ENCODE measurements at places on chromosomes 2 and 18.

DNA sequence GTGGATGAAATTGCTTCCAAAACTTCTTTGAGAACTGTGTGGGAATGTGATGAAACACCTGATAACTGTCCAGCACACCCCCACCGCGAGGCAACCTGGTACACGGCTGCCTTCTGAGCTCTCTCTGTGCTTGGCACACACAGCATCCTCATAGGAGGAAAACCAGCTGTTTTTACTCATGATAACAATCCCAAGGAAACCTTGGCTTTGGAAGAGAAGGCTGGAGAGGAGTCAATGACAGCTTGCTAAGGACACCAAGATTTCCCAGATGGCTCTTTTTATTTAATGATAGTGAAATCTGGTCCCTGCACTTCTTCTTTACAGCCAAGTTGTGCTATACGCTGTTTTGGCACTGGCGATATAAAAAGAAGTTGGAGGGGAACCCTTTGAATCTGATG is 232.5 kb upstream of the FN1 start:
- peaks cover 4% of the 10 kb centered on the region for H3K4me1 ChIP-seq
- H3K27me3 ChIP-seq: no peaks in the 10 kb centered on the region
- H3K36me3 ChIP-seq: no peaks in the 10 kb centered on the region
- no peak overlapping the region for H3K27ac ChIP-seq

- no peaks in the 10 kb centered on the region for H3K36me3 ChIP-seq
- H3K27ac ChIP-seq: no peak overlapping the region
- no peaks in the 10 kb centered on the region for H3K27me3 ChIP-seq
- no peak for DNase-seq
- H3K4me3 ChIP-seq: no peak overlapping the region
- H3K4me1 ChIP-seq: no peaks in the 10 kb centered on the region
Observed at GRCh38 chr2:123670286-123670685, 354.8 kb upstream of the CNTNAP5 start.

DNA sequence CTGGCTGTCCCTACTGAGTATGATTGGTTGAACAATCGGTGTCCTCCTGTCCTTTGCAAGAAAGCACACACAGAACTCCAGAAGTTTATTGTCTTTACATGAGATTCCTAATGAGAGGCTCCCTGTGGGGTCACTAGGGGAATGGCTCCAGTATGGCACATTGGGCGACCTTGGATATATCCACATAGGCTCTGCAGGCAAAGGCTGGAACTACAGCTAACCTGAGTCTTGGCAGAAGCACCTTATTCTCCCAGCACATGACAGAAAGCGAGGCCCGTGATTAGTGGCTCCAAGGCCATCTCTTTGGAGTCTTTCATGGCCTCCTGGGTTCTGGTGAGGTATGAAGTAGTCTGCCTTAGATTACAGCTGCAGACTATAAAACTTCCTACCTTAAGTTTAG is 49.0 kb downstream of the ZDBF2 start:
- DNase-seq: no peak
- H3K4me3 ChIP-seq: no peak overlapping the region

- no peaks in the 10 kb centered on the region for H3K27me3 ChIP-seq
- no peak for DNase-seq
- H3K4me3 ChIP-seq: no peak overlapping the region
- no peaks in the 10 kb centered on the region for H3K4me1 ChIP-seq
- peak overlapping the region; percentile 43 for H3K27ac ChIP-seq
- no peaks in the 10 kb centered on the region for H3K36me3 ChIP-seq
Observed at GRCh38 chr2:74292751-74293150, 50.5 kb downstream of the SLC4A5 start.

DNA sequence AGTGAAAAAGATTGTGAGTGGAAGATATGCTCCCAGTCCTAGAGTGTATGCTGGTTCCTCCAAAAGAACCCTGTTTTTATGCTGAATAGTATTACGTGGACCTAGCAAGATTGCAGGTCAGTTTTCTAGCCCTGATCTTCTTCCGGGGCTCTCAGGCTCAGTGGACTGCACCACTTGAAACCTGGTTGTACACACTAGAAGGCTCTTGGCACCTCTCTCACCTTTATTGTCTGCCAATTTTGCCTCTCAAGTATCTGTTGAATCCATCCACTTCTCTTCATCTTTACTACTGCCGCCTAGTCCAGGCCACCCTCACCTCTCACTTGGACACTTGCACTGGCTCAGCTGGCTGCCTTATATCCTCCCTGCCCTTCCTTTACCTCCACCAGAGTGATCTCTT is 16.8 kb downstream of the TTC39C start:
- peaks cover 11% of the 10 kb centered on the region for H3K4me1 ChIP-seq
- H3K27me3 ChIP-seq: no peaks in the 10 kb centered on the region
- DNase-seq: no peak
- H3K36me3 ChIP-seq: no peaks in the 10 kb centered on the region

DNA sequence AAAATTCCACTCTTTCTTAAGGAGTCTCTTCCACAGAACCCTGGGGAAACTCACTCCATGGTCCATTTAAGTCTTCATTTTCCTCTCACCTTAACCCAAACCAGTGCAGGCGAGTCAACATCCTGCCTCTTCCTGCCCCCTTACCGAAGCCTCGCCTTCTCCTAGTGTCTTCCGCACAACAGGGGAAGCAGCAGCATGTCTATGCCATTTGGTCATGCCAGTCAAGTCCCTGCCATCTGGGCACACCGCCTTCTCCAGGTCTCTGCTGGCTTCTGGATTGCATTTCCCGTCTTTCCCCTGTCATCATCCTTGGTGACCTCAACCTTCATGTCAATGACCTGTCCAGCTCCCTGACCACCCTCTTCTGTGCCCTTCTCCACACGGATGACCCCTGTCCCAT is 77.3 kb upstream of the FZD7 start:
- peak overlapping the region; percentile 75 for H3K27ac ChIP-seq
- no peaks in the 10 kb centered on the region for H3K4me1 ChIP-seq
- H3K27me3 ChIP-seq: no peaks in the 10 kb centered on the region
- no peak for DNase-seq

DNA sequence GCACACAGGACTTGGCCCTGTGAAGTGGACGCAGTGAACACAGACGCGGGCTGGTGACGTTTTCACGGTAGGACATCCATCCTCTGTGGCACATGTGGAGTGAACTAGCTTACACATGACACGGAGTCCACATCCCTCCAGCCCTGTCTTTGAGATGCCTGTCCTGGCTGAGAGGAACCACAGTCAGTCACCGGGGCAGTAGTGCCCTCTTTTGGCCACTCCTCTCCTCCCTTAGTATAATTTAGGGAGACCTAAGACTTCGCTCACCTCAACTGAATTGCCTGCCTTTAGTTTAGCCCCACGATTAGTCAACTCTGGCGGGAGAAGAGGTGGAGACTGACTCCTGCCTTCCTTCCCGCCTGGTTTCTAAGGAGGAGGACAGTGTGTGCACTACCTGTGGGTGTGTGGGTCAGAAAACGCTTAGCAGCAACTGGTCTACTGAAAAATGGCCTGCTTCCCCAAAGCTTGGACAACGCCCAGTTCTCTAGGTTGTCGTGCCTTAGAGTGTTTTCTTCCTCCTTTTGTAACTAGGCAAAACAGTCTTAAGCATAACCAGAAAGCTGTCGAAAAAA is 70.6 kb downstream of the MBP start:
- H3K27me3 ChIP-seq: no peaks in the 10 kb centered on the region
- no peak overlapping the region for H3K4me3 ChIP-seq
- H3K4me1 ChIP-seq: peaks cover 34% of the 10 kb centered on the region
- no peaks in the 10 kb centered on the region for H3K36me3 ChIP-seq
- H3K27ac ChIP-seq: peak overlapping the region; percentile 69

DNA sequence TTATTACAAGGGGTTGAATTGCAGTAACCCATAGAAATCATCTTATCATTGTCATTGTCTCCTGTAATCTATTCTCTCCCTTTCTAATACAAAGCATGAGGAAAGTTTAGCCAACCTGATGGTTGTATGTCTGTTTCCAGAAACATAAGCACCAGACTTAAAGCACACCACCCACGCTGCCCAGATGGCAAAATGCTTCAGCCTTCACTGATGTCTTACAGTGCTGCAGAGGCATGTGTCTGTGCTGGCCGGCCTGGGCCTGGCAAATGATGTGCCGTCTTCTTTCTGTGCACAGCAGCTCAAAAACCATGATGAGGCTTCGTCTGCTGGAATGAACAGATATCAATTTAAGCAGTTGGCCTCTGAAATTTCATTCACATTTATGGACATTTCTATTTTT is 443.0 kb upstream of the RGPD4 start:
- no peaks in the 10 kb centered on the region for H3K36me3 ChIP-seq
- H3K27ac ChIP-seq: no peak overlapping the region
- H3K27me3 ChIP-seq: no peaks in the 10 kb centered on the region
- no peak for DNase-seq

- DNase-seq: no peak
- no peak overlapping the region for H3K4me3 ChIP-seq
- no peaks in the 10 kb centered on the region for H3K36me3 ChIP-seq
- no peaks in the 10 kb centered on the region for H3K4me1 ChIP-seq
- H3K27ac ChIP-seq: no peak overlapping the region
Observed at GRCh38 chr2:46837112-46837454, 78.5 kb downstream of the MCFD2 start.

DNA sequence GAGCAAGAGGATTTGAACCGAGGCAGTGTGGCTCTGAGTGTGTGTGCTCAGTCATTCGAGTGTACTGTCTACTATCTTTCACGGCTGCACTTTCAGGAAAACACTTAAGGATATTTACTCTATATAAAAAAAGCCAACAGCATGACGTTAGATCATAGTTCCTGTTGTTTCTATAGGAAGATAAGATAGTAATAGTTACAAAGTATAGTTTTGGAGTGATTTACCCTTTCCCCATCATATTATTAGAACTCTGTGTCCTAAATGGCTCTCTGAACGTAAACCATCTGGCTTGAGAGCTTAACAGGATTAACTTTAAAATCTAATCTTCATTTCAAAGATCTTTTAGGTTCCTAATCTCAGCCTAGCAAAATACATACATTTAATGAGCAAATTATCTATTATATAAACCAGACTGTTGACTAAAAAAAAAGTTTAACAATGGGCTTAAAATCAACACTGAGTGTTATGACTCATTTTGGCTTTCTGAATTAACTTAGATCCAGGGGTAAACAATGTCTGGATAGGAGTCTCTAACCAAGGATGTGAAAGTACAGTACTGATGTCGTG is 150.3 kb upstream of the DNMT3A start:
- no peak overlapping the region for H3K27ac ChIP-seq
- no peaks in the 10 kb centered on the region for H3K36me3 ChIP-seq
- no peaks in the 10 kb centered on the region for H3K27me3 ChIP-seq
- no peak overlapping the region for H3K4me3 ChIP-seq
- DNase-seq: no peak

- no peaks in the 10 kb centered on the region for H3K4me1 ChIP-seq
- no peak overlapping the region for H3K4me3 ChIP-seq
- H3K27me3 ChIP-seq: no peaks in the 10 kb centered on the region
- no peak for DNase-seq
- H3K36me3 ChIP-seq: peaks cover 3% of the 10 kb centered on the region
- no peak overlapping the region for H3K27ac ChIP-seq
Observed at GRCh38 chr2:159651884-159652283, 35.5 kb upstream of the BAZ2B start.

DNA sequence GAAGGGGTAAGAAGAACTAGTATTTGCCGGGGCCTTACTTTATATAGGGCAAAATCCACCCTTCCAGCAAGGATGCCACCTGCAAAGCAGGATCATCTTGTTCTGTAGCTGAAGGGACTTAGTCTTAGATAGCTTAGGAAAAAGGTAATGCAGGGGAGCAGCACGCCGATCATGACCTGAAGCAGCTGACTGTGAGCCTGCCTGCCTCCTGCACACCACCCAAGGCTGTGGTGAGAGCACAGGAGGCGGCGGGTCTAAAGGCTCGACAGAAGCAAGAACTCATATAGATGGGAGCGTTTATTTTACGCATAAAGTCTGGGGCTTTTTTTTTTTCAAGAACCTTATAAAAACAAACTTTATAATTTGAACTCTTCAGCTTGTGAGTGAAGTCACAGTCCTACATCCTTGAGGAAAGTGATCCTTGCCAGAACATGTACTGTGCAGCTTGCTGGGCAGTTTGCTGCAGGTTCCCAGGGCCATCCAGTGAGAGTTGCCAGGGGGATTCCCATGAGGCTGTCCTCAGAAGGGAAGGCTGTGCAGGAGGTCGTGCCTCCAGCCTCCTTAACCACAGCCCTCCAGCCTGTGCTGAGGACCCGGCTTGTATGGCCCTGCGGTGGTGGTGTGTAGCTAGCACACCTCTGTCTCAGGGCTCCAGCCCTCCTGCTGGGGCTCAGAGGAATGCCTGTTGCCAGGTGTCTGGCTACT is 92.1 kb downstream of the RNF144A start:
- DNase-seq: no peak
- H3K27ac ChIP-seq: peak overlapping the region; percentile 86
- H3K4me3 ChIP-seq: no peak overlapping the region
- H3K36me3 ChIP-seq: no peaks in the 10 kb centered on the region
- no peaks in the 10 kb centered on the region for H3K27me3 ChIP-seq

DNA sequence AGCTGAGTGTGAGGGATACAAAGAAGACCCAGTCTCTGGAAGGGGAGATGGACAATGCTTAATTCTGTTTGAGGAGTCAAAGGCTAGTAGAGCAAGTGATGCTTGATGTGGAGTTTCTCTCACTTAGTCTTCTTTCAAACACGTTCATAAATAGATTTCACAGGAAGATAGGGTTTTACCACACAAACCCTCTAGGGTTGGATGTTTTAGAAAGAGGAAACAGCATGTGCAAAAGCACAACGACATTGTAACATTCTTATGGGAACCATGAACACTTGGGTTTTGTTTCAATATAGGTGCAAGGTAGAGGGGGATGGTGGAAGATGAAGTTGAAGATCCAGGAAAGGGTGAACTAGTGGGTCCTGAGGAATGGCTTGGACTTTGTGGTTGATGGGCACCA is 10.8 kb upstream of the EFEMP1 start:
- no peak overlapping the region for H3K27ac ChIP-seq
- H3K4me3 ChIP-seq: no peak overlapping the region
- H3K27me3 ChIP-seq: no peaks in the 10 kb centered on the region
- no peaks in the 10 kb centered on the region for H3K4me1 ChIP-seq
- DNase-seq: no peak
- no peaks in the 10 kb centered on the region for H3K36me3 ChIP-seq

DNA sequence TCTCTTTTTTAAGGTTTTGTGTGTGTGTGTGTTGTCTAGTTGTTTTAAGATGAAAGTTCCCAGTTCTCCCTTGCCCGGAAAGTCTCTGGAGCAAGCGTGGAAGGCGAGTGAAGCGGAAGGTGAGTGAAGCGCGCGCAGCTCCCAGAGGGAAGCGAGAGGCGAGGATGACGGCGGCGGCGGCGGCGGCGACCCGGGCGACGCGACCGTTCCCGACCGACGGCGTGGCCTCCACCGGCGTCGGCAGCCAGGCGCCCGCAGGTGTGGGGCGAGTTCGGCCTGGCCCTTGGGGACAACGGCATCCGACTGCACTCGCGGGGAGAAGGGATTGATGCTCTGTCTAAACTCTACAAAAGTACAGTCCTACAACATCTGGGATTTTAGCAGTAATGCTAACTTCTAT is 321.9 kb downstream of the CELF4 start:
- H3K36me3 ChIP-seq: no peaks in the 10 kb centered on the region
- peaks cover 9% of the 10 kb centered on the region for H3K27me3 ChIP-seq
- H3K27ac ChIP-seq: no peak overlapping the region
- no peak for DNase-seq
- no peaks in the 10 kb centered on the region for H3K4me1 ChIP-seq

- H3K27ac ChIP-seq: no peak overlapping the region
- H3K4me3 ChIP-seq: no peak overlapping the region
- no peaks in the 10 kb centered on the region for H3K36me3 ChIP-seq
- DNase-seq: no peak
- no peaks in the 10 kb centered on the region for H3K27me3 ChIP-seq
- no peaks in the 10 kb centered on the region for H3K4me1 ChIP-seq
Observed at GRCh38 chr2:144670080-144670479, 150.2 kb upstream of the ZEB2 start.
